ENCODE measurements at places on chromosomes 3 and 15.

DNA sequence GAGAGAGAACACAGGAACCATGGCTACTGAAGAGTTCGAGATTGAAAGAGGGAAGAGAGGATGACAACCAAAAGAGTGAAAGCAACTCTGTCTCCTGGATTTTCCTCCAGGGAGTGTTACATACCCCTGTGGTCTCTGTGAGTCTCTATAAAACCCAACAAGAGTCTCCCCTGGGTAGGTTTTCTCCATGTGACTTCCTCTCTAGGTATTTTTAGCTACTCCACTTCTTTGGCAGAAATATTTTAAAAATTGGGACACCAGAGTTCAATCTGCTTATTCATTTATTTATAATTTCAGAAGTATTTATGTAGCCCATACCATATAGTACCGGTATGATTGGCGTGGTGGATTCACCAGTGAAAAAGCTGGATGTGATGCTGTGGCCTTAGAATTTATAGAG is 671.7 kb upstream of the NR2F2 start:
- no peak for DNase-seq

- DNase-seq = no peak
These were observed 224.6 kb downstream of the GREM1 start for GRCh38 chr15:32942401-32942841.

- DNase-seq = no peak
These were observed 192.1 kb upstream of the EOMES start for GRCh38 chr3:27914199-27914598.

DNA sequence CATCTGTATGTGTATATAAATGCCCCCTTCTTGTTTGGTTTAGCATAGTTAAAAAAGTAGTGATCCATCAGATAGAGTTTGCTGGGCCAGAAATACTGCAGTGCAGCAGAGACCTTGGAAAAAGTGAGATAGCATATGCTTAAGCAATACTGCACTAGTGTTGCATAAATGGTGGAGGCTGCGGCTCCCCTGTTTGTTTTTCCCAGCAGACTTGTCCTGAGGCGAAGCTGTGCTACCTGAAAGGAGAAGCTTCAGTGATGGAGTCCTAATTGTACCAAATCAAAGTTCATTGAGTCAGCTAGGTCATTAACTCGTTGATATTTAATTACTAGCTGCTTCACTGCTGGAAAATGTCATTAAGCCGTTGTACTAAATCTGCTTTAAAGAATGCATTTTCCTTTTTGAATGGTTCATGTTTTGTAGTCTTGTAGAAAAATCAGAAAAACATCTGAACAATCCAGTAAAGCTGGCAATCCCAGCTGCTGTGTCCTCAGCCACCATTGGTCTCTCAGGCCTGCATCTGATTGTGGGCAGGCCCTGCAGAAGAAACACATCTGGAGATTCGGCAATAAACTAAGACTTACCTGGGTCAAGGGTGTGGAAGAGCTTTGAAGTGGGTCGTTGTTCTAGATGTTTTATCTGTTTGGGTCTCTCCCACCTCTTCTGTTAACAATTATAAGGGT is 169.6 kb downstream of the B3GALNT1 start:
- DNase-seq = no peak

DNA sequence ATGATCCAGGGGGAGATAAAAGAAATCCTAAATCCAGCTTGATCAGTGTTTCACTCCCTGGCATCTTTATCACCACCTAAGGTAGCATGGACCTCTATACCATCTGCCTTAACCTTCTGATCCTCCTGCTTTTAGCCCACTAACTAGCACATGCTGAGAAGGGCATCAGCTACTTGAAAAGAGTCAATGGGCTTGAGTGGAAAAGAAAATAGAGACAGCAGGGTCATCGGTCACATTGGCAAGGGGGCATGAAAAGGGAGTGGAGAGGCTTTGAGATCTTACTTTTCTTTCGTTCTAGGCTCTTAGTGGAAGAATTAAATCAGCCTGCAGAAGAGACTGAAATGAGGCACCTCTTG is 239 bp upstream of the ZFYVE19 start:
- no peak for DNase-seq

DNA sequence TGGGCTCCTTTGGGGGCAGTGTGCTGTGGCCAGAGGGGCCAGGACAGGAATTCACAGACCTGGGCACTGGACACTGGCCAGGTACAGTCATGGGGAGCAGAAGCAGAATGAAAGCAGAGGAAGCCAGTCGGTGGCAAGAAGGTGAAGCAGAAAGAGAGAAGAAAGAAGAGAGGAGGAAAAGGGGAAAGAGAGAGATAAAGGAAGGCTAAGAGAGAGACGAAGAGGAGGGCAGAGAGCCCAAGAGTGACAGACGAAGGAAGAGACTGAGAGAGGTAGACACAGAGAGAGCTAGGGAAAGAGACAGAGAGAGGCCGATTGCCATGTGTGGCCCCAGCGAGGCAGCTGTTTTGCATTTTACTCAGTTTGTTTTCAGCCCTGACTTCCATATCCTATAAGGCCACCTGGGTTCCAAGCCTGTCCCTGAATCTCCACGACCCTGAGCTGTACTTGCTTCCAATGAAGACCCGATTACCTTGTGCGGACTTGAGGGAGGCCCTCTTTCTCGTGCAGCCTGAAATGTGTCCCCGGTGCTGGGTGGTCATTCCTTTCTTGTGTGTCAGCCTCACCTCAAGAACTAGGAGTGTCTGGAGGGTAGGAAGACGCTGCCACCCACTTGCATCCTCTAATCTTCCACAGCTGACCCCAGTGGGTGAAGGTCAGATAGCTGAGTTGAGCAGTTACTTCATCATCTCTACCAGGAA is 73.9 kb downstream of the LSM3 start:
- DNase-seq = no peak

- peak; percentile 23 for DNase-seq
These were observed 34.3 kb downstream of the MCF2L2 start for GRCh38 chr3:183394150-183394549.

GRCh38 chr3:78986416-78987101 is 781.2 kb downstream of the ROBO1 start:
- no peak for DNase-seq

- DNase-seq = no peak
These were observed 99.2 kb downstream of the SLMAP start for GRCh38 chr3:57855281-57855680.

DNA sequence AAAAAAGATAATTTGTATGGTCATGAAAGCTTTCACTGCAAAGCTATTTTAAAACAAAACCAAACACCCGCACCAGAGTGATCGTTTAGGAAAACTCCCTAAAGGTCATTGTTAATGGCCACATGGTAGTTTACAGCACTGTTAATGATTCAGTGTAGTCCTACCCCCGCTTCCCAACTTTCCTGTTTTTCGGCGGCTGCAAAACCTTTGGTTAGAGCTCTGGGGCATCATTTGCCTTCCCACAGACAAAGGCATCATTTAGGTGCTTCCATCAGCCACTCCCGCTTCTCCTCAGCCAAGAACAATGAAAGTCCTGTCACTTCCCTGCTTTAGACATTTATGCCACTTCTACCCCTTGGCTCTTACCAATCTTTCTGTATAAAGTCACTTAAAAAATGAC is 10.6 kb downstream of the MELTF start:
- DNase-seq = no peak

- no peak for DNase-seq
These were observed 66.0 kb upstream of the SLC2A2 start for GRCh38 chr3:171092467-171092911.

GRCh38 chr15:25912035-25912434 is 48.9 kb upstream of the ATP10A start:
- DNase-seq = no peak

DNA sequence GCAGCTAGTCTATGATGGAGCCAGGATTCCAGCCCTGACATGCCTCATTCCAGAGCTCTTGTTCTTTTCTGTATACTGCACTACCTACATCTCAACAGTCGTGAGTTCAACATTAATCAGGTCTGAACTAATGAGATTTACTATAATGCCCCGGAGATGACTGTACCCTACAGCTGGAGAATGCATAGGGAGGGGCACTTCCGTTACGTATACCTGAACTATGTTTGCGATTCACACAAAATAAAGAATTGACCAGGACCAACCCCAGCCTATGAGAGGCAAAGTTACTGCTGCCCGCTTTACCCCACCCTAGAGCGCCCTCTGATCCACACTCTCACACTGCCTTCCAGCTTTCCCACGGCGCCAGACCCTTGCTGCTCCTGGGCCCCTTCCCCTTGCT is 97.0 kb downstream of the IGF2BP2 start:
- DNase-seq = no peak

GRCh38 chr3:194032828-194033435 is 103.0 kb upstream of the HES1 start:
- DNase-seq = no peak

All from BE2C (cell line).